Activated CD8-positive, alpha-beta memory T cell treated with anti-CD3 and anti-CD28 coated beads for 4 hours (primary cell): ENCODE measurements at places on chromosomes 2 and 18.

DNA sequence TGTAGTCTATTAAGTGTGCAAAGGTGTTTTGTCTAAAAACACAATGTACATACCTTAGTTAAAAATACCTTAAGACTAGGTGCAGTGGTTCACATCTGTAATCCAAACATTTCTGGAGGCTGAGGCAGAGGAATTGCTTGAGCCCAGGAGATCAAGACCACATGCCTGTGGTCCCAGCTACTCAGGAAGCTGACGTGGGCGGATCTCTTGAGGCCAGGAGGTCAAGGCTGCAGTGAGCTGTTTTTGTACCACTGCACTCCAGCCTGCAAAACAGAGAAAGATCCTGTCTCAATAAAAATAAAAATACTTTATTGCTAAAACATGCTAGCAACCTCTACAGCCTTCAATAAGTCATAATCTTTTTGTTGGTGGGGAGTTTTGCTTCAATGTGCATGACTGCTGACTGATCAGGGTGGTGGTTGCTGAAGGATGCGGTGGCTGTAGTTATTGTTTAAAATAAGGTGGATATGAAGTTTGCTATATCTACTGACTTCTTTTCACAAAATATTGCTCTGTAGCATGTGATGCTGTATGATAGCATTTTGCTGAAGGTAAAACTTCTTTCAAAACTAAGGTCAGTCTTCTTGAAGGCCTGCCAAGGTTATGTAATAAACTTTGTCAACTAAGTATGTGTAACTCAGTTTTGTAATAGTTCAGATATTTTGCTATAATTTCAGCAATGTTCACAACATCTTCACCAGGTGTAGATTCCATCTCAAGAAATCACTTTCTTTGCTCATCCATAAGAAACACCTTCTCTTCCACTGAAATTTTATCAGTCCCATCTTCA is 1238.0 kb upstream of the NRXN1 start:
- no peak for DNase-seq

GRCh38 chr2:48545244-48545643 is 15.3 kb downstream of the STON1 start:
- no peak for DNase-seq

GRCh38 chr2:45913539-45913938 is 262.1 kb downstream of the PRKCE start:
- no peak for DNase-seq

DNA sequence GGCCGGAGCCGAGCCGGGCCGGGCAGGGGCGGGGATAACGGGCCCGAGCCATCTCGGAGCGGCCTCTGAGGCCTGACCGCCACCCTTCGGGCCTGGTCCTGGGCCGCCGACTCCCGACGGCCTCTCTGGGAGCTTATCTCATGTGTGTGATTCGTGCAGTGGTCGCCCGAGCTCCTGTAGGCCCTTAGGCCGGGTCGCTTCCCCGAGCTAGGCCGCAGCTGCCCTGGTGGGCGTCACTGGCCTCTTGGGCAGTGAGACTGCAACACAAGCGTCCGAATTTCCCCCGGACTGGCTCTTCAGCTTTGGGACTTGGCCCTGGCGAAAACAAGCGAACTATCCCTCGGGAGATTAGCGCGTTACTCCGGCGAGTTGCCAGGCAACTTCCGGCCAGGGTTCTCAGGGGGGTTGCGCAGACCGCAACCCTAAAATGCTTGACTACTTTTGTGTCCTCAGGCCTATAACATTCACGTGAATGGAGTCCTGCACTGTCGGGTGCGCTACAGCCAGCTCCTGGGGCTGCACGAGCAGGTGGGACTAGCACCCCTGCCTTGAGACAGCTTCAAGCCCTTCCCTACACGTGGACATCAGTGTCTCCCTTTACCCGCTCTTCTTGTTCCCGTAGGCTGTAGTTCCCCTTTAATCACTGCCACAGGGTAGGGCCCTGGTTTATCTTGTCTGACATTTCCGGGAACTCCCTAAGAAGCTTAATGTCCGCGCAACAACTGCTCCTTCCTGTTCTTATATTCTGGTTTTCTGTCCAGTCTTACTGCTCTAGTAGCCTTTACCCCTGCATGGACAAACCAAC is 602 bp downstream of the SNX17 start:
- DNase-seq: no peak

DNA sequence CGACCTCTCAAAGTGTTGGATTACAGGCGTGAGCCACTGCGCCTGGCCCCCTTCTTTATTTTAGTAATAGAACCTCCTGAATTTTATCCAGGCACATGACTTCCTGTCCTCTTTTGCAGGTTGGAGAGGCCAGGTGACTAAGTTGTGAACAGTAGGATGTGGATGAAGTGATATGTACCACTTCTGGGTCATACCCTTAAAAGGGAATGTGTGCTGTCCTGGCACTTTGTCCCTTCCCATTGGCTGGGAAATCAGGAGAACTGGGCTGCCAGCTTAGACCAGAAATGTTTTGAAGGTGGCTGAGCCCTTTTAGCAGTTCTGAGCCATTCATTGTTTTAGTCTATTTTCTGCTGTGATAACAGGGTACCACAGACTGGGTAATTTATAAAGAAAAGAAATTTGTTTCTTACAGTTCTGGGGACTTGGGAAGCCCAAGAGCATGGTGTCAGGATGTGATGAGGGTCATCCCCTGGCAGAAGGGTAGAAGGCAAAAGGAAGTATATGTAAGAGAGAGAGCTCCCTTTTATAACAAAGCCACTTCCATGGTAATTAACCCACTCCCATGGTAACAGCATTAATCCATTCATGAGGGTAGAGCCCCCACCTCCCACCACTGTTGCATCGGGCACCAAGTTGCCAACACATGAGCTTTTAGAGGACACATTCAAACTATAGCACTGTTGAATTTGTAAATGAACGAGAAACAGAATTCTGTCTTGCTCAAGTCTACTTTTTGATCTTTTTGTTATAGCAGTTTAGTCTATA is 79.1 kb downstream of the TTC27 start:
- DNase-seq: no peak

GRCh38 chr2:9360701-9361100 is 62.6 kb downstream of the ITGB1BP1 start:
- DNase-seq: no peak

- no peak for DNase-seq
Observed at GRCh38 chr2:222318026-222318711, 19.4 kb upstream of the PAX3 start.

DNA sequence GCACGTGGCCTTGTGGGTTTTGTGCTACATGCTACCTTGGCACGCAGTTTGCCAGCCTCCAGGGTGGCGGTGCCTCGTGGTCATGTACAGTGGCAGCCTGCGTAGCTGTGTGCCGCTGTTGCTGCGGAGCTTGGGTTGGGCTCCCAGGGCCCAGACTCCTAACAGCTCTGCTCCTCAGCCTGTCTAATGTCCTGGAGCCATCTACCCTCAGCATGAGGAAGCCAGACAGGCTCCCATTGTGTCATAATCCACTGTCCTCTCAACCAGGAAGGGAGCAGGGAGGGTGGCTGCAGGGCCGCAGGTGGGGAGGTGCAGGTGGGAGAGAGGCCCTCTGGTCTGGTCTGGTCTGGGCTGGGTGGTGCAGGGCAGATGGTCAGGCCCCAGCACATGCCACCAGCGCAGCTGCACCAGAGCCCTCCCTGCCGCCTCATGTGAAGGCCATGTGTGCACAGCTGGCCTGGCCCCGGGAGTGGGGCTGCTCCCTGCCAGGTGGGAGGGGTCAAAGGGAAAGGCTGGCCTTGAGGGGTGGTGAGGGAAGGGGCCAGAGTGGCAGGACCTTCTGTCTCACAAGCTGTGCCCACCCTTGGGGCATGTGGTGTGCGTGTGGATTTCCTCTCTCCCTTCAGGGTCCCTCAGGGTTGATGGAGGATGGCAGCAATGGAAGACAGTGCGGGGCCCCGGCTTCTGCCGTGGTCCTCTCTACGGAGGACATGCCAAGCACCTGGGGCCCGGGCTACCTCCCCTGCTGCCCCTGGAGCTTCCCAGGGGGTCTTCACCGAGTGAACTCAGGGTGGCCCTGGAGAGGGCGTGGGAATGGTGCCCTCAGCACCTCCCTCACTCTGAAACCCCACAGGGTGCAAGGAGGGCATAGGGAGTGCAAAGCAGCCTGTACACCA is 4.8 kb downstream of the ATOH8 start:
- no peak for DNase-seq

DNA sequence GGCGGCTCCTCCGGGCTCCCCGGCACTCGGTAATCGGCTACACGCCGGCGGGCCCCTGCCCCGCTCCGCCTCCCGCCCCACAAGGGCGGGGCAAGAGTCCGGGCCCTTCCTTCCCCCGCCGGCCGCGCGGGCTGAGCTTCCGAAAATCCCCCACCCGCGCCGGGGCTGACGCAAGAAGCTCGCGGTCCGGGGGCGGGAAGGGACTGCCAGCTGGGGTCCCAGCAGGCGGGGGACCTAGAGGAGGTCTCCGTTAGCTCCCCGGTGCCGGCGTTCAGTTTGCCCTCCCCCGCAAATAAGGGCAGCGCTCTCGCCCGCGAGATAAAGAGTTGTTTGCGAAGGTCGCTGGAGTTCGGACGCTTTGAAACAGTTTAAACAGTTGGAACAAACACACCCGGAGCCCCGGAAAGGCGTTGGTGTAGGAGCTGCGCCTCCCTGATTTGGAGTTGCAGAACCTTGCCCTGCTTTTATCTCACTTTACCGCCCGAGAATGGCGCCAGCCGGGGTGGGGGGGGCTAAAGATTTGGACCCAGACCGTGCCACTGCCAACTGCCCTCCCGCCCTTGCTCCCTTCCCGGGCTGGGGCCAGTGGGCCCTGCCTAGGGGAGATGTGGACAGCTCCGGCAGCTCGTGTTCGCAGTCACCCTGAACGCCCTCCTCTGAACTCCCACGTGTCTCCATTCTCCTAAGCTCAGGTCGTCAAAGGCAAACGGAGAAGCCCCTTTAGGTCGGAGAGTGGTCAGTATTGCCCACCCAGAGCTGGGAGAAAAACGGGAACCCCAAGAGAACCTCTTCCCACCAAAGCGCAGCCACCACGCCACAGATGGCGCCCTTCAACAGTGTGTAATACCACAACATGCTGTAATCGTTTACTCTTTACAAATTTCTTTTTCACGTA is at the start of gene NFE2L2:
NFE2L2 (minus strand) TSS at position 35 of the 895 bp plus-strand sequence. CDS start 151 bp downstream, outside the sequence.
- peak; percentile 95 for DNase-seq

GRCh38 chr2:66466433-66466832 is 31.5 kb downstream of the MEIS1 start:
- no peak for DNase-seq

- no peak for DNase-seq
Observed at GRCh38 chr2:52082646-52083045, 1050.7 kb upstream of the NRXN1 start.

- DNase-seq: no peak
Observed at GRCh38 chr18:74342416-74343043, 26.9 kb downstream of the C18orf63 start.

DNA sequence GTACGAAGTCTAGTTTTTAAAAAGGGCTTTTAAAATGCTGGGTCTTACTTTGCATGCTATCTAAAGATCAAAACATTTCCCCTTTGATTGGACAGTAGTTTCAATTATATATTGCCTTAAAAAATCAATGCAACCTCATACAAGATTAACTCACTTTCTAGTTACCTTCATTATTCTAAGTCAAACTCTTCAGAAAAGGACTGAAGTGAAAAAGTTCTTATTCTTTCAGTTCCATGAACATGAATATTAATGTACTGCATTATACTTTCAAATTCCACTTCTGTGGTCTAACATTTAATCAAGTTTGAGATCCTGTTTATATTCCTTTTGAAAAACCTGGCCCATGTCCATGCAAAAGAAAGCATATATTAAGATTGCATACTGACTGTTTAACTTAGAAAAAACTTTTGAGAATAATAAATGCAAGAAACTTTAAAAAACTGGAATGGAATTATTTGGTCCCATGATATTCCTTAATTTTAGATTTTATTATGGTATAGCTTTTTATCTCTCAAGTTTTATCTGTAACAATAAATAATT is 11.2 kb upstream of the ENOSF1 start:
- DNase-seq: no peak

DNA sequence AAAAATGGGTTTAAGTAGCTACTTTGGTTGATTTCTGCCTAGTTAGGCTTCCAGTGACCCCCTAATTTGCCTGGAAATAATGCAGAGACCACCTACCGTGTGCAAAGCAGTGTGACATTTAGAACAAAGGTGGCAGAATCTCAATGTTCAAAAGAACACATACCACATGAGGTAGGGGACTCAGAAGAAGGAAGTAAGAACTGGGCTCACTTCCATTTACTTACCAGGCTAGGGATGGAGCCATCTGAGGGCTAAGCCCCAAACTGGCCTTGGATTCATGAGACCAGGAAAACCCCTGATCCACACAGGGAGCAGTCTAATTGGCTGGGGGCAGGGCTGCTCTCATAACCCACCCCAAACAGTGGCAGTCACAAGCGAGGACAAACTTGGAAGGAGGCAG is 190.7 kb downstream of the NCKAP5 start:
- DNase-seq: no peak

- DNase-seq: no peak
Observed at GRCh38 chr18:8351161-8351560, 258.1 kb upstream of the RAB12 start.

DNA sequence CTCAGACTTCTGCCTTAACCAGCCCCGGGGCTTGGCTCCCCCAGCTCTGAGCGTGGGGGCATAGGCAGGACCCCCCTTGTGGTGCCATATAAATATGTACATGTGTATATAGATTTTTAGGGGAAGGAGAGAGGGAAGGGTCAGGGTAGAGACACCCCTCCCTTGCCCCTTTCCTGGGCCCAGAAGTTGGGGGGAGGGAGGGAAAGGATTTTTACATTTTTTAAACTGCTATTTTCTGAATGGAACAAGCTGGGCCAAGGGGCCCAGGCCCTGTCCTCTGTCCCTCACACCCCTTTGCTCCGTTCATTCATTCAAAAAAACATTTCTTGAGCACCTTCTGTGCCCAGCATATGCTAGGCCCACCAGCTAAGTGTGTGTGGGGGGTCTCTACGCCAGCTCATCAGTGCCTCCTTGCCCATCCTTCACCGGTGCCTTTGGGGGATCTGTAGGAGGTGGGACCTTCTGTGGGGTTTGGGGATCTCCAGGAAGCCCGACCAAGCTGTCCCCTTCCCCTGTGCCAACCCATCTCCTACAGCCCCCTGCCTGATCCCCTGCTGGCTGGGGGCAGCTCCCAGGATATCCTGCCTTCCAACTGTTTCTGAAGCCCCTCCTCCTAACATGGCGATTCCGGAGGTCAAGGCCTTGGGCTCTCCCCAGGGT is 5.5 kb downstream of the CTDSP1 start:
- DNase-seq: no peak

DNA sequence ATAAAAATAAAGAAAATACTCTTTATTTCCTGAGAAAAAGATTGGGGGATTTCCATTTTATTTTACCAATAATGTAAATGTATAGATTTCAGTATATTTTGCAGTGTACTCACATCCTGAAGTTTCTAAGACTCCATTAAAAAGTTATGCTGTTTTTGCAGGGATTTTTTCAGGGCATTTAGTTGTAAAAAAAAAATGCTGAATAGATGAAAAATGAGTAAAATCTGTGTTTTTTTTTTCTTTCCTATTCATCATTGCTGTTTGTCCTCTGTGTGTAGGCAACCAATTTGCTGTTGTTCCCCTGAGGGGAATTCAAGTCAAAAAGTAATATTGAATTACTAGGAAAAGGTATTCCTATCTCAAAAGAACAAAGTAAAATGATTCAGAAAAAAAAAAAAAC is 66.3 kb downstream of the MEIS1 start:
- no peak for DNase-seq

- no peak for DNase-seq
Observed at GRCh38 chr2:150595803-150596470, 108.5 kb upstream of the RND3 start.

GRCh38 chr2:69177063-69177771 is 164.2 kb downstream of the ANTXR1 start:
- DNase-seq: no peak

- no peak for DNase-seq
Observed at GRCh38 chr2:164479460-164479859, 141.8 kb downstream of the GRB14 start.

GRCh38 chr2:20675701-20676352 is 8.9 kb downstream of the GDF7 start:
- DNase-seq: no peak
